T47D (cell line): ENCODE measurements at places on chromosomes 4 and X.

GRCh38 chr4:154254999-154255398 is 236.6 kb downstream of the DCHS2 start:
- DNase-seq: no peak

DNA sequence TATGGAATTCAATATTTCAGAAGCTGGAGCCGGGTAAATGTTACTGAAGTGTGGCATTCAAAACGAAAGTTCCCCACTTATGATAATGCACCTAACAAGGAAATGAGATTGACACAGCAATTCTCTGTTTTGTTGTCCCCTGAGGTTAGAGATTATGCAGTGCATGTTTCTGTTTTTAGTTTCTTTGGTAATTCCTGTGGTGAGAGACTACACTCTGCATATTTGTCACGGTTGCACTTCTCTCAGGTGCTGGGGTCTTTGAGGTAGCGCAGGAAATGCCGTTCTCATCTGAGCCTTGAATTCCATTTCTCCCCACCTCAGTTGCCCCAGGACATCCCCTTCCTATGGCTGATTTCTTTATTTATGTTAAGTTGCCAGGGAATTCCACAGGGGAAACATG is 15.3 kb upstream of the BEND4 start:
- no peak for DNase-seq

DNA sequence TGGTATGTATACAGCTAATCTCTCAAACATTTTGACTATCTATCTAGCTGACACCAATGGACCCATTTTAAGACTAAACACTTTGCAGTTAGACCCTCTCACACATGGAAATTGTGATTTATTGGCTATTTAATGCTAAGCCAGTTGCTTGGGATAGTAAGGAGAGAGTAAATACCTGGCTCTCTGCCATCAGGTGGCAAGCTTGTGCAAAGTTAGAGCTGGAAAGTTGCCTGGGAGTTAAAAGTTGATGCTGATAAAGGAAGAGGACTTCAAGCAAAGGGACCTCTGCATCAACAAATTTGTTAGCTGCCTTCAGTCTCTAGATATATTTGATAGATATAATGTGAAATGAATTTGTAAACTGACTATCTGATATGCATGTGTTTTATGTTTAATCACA is 61.1 kb downstream of the PACRGL start:
- no peak for DNase-seq

- DNase-seq: no peak
Measured at GRCh38 chr4:660401-660800, 13.7 kb downstream of the ATP5ME start.

GRCh38 chr4:36794716-36795115 is 449.8 kb upstream of the NWD2 start:
- DNase-seq: no peak

GRCh38 chrX:42432552-42432951 is 345.4 kb downstream of the PPP1R2C start:
- no peak for DNase-seq

GRCh38 chrX:130652824-130653578 is 250.0 kb downstream of the ENOX2 start:
- no peak for DNase-seq

GRCh38 chr4:87092389-87093141 is 127.9 kb downstream of the KLHL8 start:
- no peak for DNase-seq
